ENCODE measurements at places on chromosomes 4 and X. TPM values are rescaled to one million over a fixed set of nuclear protein-coding genes. Genes with fewer than 3 reads are reported as not detected.

GRCh38 chrX:12709047-12709446 lies 82.2 kb upstream of the PRPS2 start:
- DNase-seq = no peak

The EDA gene
- 16.1 TPM for total RNA-seq

- DNase-seq = no peak
Observed at GRCh38 chrX:130726661-130727060, 176.3 kb downstream of the ENOX2 start.

DNA sequence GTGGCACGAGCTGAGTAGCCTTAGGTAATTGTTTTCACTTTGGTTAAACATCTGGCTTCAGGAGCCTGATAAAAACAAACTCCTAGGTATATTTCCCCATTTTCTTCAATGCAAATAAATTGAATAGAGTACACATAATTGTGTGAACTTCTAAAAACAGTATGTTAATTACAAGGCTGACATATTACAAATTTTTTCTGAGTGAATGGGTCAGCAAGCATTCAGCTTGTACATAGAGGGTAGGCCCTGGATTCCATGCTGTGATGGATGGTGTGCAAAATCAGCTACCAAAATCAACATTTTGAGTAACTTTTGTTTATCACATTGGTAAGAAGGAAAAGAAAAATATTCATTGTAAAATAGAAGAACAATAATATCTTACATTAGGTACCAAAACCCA lies 12.2 kb downstream of the TNIP3 start:
- DNase-seq = no peak

DNA sequence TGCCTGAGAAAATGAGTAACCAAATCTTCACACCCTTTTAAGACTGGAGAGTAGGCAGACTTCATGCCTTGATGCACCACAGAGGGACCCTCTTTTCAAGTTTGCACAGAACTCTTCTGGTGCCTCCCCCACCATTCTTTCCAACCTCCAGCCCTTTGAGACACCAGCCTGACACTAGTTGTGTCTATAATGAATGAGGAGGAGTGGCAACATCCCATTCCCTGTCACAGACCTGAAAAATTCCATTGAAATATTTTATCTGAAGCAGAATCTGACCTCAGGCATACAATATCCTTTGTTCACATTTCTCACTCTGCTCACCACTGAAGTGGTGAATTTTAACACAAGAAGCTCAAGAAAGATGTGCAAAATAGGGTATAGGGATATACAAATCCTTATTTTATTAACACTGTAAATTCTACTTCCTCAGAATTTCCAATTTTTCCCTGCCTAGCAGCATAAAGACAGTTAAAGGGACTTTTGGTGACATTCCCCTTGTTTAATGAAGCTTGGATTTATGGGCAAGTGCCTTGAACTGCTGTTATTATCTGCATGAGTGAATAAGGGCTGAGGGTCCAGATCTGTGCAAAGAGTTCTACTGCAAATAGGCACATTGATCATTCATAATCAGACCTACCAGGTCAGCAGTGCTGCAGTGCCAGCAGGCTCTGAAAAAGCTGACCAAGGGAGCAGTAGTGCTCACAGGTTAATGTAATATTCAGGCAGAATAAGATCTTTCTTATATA lies 149.9 kb upstream of the PAQR3 start:
- DNase-seq = no peak

The WNK3 gene
- 9.5 TPM for total RNA-seq
